ENCODE measurements at places on chromosomes 7 and 10.

- DNase-seq = peak; percentile 54
Observed at GRCh38 chr7:11341285-11341944, 367.7 kb downstream of the PHF14 start.

GRCh38 chr10:77070346-77070745, 567.3 kb downstream of the KCNMA1 start:
- no peak for DNase-seq

- no peak for DNase-seq
Observed at GRCh38 chr10:104150139-104150538, 28.2 kb downstream of the SFR1 start.

GRCh38 chr7:77359599-77359998, 56.5 kb downstream of the GSAP start:
- DNase-seq = peak; percentile 95

GRCh38 chr10:14191871-14192270, 138.9 kb downstream of the FRMD4A start:
- no peak for DNase-seq

DNA sequence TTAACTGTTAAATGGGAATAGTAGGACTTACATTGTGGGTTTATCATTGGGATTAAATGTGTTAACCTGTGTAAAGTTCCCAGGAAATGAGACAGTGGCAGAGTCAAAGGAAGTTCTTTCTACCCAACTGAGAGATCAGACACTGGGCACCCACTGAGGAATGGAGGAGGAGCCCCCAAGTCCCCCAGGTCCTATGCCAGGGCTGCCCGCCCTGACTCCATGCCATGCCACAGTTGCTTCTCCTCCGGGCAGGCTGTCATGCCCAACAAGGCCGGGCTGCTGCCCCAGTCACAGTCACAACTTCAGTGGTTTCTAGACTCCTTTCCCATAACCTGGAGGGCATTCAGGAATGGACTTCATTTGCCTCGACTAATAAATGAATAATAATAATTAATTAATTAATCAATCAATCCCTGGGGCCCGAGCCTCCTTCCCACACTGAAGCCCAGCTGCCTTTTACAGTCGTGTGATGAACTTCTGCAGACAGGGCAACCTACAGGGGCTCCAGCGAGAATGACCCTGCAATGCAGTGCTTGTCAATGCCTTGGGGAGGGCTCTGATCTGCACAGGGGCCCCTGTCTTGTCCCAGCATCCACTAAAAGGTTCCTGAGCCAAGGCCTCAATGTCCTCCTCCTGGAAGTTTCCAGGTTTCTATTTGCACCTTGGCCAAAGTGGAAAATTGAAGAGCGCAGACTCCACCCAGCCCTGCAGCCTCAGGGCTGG, 32.4 kb downstream of the DRGX start:
- DNase-seq = no peak

GRCh38 chr7:3120513-3120912, 76.8 kb upstream of the CARD11 start:
- no peak for DNase-seq

DNA sequence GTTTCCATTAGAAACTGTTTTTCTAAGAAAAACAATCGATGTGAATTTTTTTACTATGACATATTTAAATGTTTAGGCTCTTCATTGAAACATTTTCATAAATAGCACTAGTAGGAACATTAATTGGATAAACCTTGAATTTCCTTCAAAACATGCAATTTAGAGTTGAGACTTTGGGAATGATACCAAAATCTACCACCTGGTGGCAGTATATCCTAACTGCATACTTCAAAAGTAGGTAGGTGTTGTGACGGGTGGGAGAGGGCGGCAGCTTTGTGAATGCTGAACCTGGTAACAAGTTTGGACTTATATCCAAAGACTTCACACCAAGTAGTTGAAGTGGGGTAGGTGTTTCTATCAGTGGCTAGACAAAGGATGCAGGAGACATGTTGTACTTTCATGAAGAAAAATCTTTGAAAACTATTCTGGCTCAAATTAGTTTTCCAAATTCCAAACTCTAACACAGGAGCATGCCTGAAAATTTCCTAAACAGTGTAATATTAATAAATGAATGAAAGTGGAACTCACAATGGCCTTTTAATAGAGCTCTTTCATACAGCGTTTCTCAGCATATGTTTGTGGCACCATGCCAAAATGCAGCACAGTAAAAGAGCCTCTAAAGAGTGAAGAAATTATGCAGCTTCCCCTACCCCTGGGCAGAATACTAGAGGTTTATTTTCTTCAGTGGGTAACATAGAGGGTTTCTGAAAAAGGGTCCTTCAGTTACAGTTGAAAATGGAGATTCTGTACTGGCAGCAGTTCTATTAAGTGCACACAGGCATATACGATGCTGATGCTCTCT, 201.0 kb upstream of the TPK1 start:
- DNase-seq = no peak

- no peak for DNase-seq
Observed at GRCh38 chr10:31554556-31554955, 235.5 kb downstream of the ZEB1 start.

- no peak for DNase-seq
Observed at GRCh38 chr10:10946801-10947200, 70.9 kb upstream of the CELF2 start.

DNA sequence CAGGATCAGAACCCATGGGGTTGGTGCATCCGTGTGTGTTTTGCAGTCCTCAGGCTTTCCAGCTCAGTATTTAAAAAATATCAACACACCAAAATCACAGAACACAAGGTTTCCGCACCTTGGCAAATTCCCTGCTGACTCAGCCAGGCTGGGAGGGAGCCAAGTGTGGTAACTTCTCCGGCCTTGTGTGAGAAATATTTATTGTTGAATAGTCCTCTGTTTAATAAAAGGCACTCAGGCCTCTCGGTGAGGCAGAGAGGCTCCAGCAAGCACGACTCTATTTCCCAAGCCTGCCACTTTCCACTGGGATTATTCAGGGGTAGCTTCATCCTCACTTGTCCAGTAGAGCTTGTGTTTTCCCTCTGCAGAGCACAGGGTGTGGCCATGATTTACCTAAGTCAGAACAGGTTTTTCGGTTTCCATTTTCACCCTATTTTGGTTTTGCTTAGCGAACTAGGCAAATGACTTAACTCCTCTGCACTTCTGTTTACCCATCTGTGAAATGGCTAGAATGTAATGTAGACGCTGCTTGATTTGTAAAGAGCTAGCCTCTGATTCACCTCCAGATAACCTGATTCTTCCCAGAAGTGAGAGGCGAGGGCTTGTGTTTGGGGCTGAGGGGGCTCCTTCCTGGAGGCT, 13.0 kb upstream of the CHST15 start:
- no peak for DNase-seq

DNA sequence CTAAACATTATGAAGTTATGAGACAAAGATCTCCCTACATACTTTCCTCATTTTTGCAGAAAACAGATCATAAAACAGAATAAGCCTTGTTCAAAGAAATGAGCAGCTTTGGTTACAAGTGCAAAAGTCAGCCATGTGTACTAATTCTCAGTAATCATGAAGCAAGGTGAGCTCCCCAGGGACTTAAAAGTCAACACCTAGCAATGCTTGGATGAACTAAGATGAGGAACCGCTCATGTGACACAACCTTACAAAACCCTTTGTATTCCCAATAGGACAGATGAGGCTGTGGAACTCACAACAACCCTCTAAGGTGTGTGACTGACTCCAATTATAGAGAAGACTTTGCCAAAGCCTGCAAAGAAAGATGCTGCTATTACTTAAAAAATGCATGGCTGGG, 154.5 kb downstream of the SLC25A13 start:
- no peak for DNase-seq

DNA sequence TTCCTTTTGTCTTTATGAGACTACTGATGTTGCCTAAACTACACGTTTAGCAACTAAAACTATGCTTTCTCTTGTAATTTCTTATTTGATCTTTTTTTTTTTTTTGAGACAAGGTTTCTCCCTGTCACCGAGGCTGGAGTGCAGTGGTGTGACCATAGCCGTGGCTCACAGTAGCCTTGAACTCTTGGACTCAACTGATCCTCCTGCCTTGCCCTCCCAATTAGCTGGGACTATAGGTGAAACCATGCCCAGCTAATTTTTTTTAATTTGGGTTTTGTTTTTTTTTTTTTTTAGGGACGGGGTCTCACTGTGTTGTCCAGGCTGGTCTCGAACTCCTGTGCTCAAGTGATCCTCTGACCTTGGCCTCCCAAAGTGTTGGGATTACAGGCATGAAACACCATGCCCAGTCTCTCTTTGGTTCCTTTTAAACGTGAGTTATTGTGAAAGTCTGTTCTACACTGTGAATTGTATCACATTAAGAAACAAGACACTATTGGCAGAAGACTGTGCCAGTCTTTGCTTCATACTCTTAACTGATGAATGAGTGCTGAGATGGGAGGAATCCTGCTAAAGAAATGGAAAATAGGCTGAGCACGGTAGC, 6.4 kb downstream of the TMEM248 start:
- no peak for DNase-seq

DNA sequence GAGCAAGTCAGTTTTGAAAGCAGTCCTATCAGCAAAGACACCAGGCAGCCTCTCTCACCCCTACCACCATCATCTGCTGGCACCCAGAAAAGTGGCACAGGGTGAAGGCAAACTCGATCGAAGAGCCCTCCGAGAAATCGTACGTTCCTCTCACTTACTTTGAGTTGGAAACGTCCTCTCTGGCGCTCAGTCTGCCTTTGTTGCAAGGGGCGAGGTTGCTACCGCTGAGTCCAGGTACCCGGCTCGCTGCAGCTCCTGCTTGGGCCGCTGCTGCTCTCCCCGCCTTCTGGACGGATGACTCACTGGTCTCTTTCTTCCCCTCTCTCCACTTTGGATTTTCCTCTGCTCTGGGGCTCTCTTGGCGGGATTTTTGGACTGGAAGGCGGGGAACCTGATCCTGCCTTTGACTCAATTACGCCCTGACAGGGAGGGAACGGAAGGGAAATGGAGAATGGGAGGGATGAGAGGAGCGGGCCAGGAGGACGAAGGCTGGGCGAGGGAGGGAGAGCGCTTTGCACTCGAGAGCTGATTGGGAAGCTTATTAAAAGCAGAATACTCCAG, at the start of gene PTN:
Gene PTN (minus strand): TSS at position 453 of the 561 bp plus-strand sequence. CDS start 88,760 bp downstream, outside the sequence.
- peak; percentile 7 for DNase-seq

- no peak for DNase-seq
Observed at GRCh38 chr10:47114680-47115186, 185.3 kb upstream of the GDF10 start.

DNA sequence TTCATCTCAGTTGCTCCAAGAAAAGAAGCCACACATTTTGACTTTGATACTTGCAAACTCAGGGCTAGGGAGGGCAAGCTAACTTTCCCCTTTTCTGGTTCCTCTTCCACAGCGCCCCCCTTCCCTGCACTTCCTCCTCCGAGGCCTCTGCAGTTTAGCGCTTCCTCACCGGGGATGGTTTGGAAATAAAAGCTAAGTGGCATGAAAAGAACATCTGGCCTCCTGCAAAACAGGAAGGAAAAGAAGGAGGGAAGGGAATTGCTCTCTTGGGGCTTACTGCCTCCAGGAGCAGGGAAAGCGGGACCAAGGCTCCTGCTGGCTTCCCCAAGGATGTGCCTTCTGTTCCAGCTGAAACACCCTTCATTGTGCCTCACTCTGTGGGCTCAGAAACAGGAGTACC, 42.3 kb downstream of the PRKCQ start:
- no peak for DNase-seq

DNA sequence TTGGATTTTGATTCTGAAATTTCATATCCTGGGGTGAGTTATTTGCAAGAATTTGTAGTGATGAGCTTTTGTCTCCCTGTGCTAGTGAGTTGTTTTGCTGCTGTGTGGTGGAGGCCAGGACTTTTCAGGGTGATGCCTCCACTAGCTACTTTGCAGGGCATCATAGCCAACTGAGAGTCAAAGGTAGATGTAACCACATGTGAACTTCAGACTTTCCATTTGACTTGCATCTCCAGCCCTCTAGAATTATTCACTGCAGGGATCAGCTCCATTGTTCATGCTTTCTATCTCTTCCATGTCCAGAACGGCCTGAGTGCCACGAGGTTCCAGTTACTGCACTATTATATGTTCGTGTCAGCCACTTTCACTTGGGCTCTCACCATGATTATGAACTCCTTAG, 534.3 kb downstream of the GRM8 start:
- DNase-seq = no peak

DNA sequence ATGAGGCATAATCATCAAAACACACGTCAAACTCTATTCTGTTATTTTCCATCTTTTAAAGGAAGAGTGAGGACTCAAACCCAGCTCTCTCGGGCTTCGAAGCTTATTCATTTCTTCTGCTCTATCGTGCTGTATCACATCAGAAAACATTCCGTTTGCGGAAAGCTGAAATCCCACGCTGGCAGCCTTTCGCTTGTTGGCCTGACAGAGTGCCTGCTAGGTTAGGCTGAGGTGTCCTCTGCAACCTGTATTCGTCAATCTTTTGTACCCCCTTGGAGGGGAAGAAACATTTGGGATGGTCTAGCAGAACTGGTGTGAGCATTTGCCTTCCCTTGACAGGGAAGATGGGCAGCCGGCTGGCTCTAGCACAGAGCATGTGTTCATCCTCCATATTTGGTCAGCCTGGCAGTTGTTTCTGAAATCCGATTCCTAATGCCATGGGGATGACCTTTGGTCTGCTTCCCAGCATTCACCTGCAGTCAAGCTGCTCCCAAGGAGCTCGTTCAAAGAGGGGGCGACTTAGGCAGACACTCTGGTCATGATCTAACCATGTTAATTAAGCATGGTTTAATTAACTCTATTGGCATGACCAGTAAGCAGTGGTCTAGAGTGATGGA, 55.2 kb downstream of the TACC2 start:
- no peak for DNase-seq

- no peak for DNase-seq
Observed at GRCh38 chr7:88046839-88047573, 113.0 kb downstream of the ADAM22 start.

GRCh38 chr7:84705706-84706105, 481.1 kb downstream of the SEMA3D start:
- DNase-seq = no peak

DNA sequence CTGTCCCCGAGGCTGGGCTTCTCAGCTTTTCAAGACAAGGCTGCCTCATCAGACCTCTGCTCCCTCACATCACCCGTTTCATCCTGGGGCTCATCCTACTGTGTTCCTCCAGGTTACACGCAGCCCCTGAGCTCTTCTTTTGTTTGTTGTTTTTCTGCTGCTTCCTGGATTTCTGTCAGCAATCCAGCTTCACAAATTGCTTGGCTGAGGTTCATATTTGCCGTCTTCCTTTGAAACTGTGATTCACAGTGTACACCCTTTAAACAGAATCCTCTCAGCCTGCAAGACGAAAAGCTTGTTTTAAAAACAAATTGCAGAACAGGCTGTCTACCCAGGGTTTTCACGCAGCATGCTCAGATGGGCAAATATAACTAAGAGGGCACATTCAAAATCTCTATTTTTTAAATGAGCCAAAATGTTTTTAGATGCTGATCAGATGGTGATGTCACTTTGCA, 39.1 kb upstream of the PARD3 start:
- no peak for DNase-seq

DNA sequence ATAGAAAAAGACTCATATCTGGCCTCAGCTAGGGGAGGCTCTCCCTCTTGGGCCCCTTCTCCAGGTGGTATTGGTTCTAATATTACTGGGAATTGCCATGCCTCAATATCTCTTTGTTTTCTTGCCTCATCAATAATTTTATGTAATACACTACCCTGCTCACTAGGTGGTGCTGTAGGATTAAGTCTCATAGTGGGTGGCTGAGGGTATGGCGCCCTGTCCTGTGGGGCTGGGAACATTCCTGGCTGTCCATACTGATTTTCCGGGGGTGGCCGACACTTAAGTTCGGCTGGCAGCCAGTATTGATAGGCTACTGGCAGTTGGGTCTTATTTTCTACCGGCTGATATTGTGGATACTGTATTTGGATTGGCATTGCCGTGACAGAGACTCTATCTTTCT, 9.0 kb upstream of the TAS2R3 start:
- DNase-seq = peak; percentile 41

- peak; percentile 50 for DNase-seq
Observed at GRCh38 chr10:16606421-16606820, 84.7 kb upstream of the C1QL3 start.

Data from trophoblast cell (in vitro differentiated cells and primary cell).